Midbrain (tissue), 1 donor: ENCODE measurements at places on chromosomes 2 and 18.

GRCh38 chr2:138182937-138183312 is 218.7 kb downstream of the HNMT start:
- no peak for DNase-seq

DNA sequence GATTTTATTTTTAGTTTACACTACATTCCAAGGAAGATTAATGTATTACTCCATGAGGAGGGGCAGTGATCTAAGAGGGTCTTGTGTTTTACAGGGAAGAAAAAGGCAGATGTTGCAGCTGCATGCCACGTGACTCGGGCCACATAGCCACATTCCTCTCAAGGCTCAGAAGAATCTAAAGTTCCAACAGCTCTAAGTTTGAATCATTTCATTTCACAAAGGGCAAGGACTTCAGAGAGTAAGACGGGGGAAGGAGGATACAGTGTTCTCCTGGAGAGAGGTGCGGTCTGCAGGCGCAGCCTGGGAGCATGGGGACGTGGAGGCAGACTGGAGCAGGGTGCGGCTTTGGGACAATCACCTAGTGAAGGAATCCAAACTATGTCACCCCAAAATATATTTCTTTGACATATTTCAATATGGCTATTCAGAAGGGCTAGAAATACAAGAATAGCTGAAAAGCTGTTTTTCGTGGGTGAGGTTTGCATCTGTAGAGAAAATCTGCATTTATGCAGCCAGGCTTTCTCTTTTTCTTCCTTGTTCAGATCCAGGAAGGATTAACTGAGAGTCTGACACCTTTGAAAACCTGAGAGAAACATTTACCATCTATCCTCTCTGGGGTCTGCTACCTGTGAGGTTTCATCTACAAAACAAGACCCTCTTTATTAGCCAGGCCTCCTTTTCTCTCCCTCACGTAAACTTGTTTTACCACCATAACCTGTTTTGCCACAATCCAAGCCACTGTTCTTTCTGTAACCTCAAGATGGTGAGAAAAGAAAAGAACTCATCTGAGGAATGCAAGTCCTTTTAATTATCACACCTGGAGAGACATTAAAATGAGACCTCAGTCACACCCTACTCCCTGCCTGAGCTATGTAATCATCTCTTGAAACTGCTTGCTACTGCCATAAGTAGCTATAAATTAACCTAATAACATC is 165.1 kb upstream of the NDUFV2 start:
- no peak for DNase-seq

GRCh38 chr2:122543815-122544214 is 788.4 kb downstream of the TSN start:
- DNase-seq, result no peak

- DNase-seq, result no peak
These were observed 246.2 kb downstream of the HNMT start for GRCh38 chr2:138210487-138210886.

DNA sequence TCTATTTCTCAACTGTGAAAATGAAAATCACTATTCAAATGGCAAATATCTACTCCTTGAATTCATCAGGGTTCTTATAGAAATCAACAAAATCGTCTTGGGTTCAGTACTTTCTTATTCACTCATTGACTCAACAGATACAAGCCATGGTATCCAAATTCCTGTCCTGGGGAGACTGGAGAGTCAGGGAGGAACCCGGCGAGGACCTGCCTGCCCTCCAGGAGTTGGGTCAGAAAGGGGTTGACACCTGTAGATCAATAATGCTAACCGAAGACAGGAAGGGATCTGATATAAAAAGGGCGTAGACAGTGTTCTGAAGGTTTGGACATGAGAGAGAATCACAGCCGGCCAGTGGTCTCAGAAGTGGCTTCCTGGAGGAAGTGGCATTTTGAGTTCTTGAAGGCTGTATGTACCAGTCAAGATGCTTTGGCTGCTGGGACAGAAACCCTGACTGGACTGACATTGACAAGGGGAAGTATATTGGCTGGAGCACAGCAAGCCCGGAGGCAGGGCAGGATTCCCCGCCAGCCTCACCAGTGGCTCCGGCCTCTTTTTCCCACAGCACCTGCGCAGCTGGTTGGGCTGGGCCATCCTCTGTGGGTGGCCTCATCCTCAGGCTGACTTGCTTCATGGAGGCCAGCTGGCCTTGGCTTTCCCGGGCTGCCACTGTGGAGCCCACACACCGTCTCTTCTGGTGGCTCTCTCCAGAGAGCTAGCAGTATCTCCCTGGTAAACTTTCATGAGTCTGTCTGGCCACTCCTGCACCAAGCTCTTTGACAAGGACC is 3.0 kb downstream of the LRRFIP1 start:
- no peak for DNase-seq

DNA sequence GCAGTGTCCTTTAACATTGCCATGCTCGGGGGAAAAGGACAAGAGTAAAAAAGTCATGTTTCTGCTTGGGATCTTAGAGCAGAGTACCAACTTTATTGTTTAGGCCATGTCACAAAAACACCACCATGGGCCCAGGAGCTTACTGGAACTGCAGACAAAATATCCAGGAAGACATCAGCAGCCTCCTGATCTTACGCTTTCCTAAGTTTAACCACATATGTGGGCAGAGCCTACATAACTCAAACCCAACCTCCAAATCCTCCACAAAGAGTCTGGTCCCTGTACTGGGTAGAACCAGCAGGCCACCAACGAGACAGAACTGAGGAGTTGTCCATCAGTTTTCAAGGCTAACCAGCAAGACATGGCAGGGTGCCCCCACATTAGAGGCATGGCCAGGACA is 10.3 kb downstream of the GALNT14 start:
- DNase-seq, result no peak
